ENCODE measurements at places on chromosomes 11 and 22. TPM values are rescaled to one million over a fixed set of nuclear protein-coding genes. Genes with fewer than 3 reads are reported as not detected.

DNA sequence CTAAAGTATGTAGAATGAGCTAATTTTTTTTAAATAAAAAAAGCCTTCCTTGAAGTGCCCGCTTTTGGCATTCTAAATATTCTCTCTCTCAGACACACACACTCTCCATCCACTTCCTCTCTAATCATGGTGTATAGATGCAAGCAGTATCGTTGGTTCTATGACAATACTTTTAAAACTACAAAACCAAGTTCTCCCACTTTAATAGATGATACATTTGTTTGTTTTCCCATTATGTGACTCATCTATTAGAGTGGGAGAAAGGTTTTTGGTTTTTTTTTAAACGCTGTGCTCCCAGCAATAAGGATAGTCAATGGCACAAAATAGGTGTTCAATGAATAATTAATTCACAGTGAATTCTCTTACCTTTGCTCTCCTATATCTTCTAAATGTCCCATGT is 44.6 kb downstream of the FZD4 start:
- no peaks in the 10 kb centered on the region for H3K4me1 ChIP-seq
- H3K27me3 ChIP-seq, result no peaks in the 10 kb centered on the region
- no peak overlapping the region for H3K27ac ChIP-seq
- no peak overlapping the region for H3K4me3 ChIP-seq

DNA sequence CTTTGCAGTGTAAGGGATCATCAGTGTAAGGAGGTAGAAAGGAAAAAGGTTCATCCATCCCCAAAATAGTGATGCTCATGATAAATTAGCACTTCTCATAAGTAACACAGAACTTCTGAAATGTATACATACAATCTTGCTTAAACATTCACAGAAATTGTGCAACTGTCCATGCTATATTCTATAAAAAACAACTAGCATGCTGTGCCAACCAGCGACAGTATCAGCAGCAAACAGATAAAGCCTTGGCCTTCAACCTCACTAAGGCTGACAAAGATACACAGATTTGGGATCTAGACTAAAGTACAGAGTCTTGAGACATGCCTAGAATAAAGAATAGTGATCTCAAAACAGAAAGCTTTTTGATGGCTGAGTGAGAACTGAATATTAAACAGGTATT is 74.1 kb upstream of the CHRM4 start:
- H3K27me3 ChIP-seq, result no peaks in the 10 kb centered on the region
- DNase-seq, result no peak
- H3K27ac ChIP-seq, result no peak overlapping the region
- no peaks in the 10 kb centered on the region for H3K36me3 ChIP-seq
- H3K4me3 ChIP-seq, result no peak overlapping the region
- H3K4me1 ChIP-seq, result no peaks in the 10 kb centered on the region

The NXPE2 gene
- total RNA-seq, result 0.80 TPM

DNA sequence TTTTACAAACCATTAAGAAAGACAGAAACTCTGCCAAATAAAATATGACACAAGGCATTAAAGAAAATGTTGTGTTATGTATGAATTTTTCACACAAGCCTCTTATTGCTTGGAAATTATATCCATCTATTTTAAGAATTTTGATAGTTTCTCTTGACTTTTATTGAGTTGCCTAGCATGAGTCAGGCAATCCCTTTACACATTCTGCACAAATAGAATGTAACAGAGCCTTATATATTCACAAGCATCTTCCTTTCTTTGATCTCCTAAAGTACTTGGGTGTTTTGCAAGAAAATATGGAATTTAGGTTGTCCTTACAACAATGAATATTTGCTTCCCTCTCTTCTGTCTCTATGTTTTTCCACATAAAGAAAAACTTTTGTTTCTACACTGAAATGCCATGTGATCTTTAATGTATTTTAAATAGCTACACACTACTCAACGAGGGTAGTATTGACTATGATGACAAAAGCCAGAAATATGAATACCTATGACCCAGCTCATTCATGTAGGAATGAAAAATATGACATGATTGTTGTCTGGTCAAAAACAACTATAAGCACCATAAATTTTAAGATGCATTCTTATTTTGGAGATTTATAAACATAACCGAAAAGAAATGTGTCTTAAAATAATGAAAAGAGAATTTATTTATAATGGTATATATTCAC is 398.8 kb downstream of the GUCY1A2 start:
- H3K36me3 ChIP-seq, result no peaks in the 10 kb centered on the region
- no peak overlapping the region for H3K27ac ChIP-seq
- no peaks in the 10 kb centered on the region for H3K4me1 ChIP-seq

DNA sequence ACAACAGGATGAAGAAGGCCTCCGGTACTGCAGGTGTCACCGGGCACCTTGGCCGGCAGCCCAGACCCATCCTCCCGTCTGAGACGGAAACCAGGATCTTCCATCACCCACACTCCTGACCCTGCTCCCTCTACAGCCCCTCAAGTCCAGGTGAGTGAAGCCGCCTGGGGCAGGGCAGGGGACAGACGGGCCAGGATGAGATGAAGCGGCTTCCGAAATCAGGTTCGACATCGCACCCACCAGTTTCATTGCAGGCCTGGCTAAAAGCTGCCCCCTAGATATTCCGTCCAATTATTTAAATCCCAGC is 639.1 kb downstream of the TBC1D22A start:
- DNase-seq, result no peak
- H3K4me3 ChIP-seq, result no peak overlapping the region
- no peaks in the 10 kb centered on the region for H3K4me1 ChIP-seq
- no peaks in the 10 kb centered on the region for H3K36me3 ChIP-seq

The JHY gene
- 13.1 TPM for total RNA-seq

The SCGB2A2 gene
- 2,173 TPM for total RNA-seq

- H3K4me3 ChIP-seq, result no peak overlapping the region
- H3K27me3 ChIP-seq, result no peaks in the 10 kb centered on the region
- no peaks in the 10 kb centered on the region for H3K36me3 ChIP-seq
- H3K27ac ChIP-seq, result no peak overlapping the region
- H3K4me1 ChIP-seq, result no peaks in the 10 kb centered on the region
These were observed 3.5 kb upstream of the LGALS12 start for GRCh38 chr11:63502252-63502820.

GRCh38 chr11:120044011-120044675 is 93.8 kb downstream of the TRIM29 start:
- no peaks in the 10 kb centered on the region for H3K27me3 ChIP-seq
- no peaks in the 10 kb centered on the region for H3K36me3 ChIP-seq
- H3K27ac ChIP-seq, result no peak overlapping the region
- H3K4me3 ChIP-seq, result no peak overlapping the region

The OR8A1 gene
- not detected for total RNA-seq

The RPS6KB2 gene
- total RNA-seq, result 40.1 TPM

- peak within 1 kb of the TSS; percentile 44 for H3K4me3 ChIP-seq
- H3K27ac ChIP-seq, result no peak within 1 kb of the TSS
- H3K4me1 ChIP-seq, result peaks cover 7% of the 10 kb centered on the region
- DNase-seq, result no peak
These were observed at the start of gene MAP6 for GRCh38 chr11:75668451-75669297. MAP6 (minus strand) TSS chr11:75669038; CDS start chr11:75668369, 669 bp downstream.
